ENCODE measurements at places on chromosomes 3 and 15.

DNA sequence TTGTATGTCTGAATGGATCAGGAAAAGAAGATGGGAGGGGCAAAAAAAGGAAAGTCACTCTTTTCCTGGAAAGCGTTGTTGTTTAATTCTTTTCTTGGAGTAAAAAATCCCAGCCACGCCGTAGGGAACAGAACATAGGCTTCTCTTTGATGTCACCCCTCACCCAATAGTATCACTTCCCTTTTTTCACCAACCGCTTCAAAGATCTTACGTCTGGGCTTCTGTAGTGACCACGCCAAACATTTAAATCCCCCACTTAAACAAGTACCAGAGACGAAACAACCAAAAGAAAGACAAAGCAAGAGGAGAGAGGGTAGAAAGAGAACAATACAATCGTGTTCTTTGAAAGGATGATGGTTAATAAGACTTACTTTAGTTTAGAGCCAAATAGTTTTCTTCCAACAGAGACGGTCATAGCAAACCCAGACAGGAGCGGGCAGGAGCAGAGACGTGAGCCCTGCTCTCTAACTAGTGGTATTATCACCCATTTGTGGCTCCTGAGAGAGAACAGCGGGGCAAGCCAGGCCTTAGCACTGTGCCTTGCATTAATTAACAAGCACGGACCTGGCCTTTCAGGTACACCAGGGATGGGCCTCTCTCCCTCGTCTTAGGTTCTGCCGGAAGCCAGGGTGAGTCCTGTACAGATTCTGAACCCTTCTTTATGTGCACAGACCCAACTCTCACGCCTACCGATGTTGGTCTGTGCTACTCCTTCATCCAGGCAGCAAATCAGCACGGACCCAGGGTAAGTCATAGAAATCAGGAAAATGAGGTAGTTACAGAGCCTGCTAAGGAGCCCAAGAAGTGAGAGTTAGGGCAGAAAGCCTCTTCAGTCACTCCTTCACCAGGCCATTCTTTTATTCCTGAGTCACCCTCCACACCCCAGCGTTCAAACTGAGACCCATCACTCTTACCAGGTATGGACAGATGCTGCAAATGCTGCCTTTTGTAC lies 28.2 kb upstream of the BCL6 start:
- no peak for DNase-seq

GRCh38 chr3:24963762-24964625 lies 464.1 kb upstream of the RARB start:
- peak; percentile 28 for DNase-seq

DNA sequence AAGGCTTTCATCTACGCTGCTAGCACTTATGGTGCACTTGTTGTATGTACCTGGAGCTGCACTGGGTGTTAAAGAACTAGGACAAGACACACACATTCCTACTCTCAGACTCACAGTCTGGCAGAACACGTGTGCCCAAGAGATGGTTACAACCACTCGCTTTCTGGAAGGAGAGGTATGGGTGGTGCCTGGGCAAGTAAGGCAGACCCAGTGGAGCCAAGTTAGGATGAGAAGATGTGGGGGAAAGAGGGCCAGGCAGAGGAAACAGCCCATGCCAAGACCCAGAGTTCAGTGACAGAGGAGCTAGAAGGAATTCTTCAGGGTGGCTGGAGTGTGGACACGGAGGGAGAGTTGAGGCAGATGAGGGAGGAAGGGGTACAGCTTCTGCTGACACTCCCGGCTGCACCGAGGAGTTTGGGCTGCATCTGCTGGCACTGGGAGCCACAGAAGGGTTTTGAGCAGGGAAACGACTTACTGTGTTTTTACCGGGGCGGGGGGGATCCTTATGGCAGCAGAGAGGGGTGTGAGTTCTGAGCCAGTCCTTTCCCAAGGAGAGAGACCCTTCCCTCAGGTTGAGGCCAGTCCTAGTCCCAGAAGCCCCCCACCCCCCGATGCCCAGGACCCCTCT lies 59.0 kb downstream of the GRIP2 start:
- DNase-seq = no peak

DNA sequence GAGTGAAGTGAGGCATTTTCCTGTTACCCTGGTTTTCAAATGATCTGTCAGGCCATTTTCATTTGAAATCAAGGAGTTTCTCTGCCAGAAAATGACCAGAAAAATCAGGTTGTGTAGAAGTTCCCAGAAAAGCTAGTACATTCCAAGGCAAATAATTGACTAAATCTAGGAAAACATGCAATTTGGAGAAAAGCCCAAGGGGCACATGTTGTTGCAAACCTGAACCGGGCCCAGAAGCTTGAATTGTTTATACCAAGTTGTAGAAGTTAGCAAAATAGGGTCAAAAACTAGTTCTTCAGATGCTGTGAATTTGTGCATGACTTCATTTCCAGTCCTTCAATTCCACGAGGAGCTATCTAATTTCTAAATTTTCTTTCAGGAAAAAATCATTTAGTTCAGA lies 31.0 kb downstream of the TRIM42 start:
- no peak for DNase-seq

DNA sequence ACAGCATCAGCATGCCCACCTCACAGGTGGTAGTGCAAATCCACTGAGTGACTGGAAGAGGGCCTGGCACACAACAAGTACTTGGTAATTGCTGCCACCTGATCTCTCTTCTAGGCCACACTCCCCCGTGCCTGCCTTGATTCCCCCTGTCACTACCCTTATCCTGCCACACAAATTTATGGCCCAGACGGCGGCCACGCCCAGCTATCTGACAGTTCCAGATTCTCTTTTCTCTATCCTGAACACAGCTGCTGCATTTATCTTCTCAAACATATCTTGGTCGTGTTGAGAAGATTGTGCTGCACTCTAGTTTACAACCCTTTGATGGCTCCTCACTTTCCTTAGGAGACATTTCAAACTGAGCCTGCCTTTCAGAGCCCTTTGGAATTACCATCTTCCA lies 585.2 kb downstream of the NTRK3 start:
- DNase-seq = no peak

GRCh38 chr15:66777054-66777453 lies 75.0 kb downstream of the SMAD6 start:
- no peak for DNase-seq

DNA sequence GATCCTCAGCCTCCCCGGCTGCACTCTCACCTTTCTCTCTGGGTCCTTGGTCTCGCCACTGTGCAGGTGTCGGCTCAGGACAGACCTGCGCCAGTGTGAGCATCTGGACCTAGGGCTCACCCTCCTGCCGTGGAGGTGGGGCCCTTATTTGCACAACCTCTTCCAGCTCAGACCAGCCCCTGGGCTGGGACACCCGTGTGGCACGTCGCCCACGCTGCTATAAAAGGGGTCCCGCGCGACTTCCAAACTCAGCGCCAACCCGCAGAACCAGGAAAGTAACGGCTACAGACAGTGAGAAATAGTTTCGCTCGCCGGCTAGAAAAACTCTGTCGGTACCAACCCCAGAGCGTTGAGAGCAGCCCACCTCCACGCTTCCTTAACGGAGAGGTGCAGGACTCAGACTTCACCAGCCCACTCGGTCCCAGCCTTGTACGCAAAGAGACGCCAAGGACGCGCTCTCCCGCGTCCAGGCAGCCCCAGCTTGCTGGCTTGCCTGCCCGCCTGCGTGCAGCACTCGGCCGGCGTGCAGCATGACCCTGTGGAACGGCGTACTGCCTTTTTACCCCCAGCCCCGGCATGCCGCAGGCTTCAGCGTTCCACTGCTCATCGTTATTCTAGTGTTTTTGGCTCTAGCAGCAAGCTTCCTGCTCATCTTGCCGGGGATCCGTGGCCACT lies at the start of the genes DUOX2 and DUOXA2:
Gene DUOX2 (minus strand): TSS at position 97 of the 675 bp plus-strand sequence. CDS start 761 bp downstream, outside the sequence.
Gene DUOXA2 (plus strand): TSS at position 251 of the 675 bp plus-strand sequence. CDS start 280 bp downstream, at position 531.
- no peak for DNase-seq

DNA sequence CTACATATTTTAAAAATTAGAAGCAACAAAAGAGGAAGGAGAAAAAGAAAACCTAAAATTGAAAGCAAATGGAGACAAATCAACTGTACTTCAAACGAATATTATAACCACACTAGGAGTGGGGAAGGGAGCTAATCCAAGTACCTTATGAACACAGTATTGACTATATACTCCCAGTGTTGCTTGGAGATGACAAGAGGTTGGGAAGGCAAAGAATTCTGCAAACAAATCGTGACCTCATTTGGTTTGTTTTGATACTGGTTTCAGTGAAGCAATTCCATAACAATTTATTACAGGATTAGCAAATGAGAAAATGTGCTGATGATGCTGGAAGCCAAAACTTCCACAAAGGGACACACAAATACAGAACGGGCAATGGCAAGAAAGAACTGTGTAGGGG lies 268.1 kb downstream of the ULK4 start:
- no peak for DNase-seq

DNA sequence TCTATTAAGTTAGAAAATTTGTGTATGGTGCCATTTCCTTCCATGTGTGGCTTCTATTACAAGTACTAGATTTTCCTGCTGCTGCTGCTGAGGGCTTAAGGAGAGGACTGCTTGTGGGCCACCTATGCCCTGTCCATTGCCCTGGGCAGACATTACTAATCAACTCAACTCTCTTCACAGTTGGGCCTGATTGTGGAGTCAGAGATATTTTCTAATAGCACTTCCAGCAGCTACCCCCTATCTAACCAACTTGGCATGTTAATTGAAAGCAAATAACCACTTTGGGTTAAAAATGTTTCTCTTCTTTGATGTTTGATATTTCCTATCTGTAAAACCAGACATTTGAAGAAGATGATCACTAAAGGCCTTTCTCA lies 242.0 kb downstream of the EDEM1 start:
- DNase-seq = no peak

DNA sequence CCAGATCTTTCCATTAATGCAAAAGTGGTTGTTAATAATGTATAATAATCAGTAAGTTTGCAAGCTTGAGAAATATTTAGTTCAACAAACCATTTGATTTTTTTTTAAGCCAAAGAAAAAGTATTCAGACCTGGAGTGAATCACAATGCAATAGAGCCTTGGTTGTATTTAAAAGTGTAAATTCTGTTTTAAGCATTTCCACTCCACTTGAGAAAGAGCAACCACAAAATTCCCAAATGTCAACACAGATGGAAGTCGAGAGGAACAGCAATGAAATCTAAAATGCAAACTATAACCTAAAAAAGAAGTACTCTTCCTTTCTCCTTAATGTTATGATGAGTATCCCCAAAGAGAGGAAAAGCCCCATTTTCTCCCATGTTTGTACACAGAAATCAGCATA lies 20.2 kb downstream of the GBE1 start:
- DNase-seq = no peak

DNA sequence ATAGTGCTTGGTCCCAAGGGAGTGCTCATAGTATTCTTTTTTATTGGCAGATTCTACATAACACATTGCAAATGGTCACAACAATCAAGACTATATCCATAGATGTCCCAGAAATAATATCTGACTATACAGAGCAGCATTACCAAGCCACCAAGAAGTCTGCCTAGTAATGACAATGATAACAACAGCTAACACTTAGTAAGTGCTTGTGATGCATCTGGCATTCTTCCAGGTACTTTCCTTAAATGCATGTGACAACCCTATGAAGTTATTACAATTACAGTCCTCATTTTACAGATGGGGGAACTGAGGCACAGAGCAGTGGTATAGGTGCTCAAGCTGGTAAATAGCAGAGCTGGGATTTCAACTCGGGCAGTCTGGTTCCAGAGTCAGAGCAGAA lies 49.6 kb upstream of the ICE2 start:
- no peak for DNase-seq

DNA sequence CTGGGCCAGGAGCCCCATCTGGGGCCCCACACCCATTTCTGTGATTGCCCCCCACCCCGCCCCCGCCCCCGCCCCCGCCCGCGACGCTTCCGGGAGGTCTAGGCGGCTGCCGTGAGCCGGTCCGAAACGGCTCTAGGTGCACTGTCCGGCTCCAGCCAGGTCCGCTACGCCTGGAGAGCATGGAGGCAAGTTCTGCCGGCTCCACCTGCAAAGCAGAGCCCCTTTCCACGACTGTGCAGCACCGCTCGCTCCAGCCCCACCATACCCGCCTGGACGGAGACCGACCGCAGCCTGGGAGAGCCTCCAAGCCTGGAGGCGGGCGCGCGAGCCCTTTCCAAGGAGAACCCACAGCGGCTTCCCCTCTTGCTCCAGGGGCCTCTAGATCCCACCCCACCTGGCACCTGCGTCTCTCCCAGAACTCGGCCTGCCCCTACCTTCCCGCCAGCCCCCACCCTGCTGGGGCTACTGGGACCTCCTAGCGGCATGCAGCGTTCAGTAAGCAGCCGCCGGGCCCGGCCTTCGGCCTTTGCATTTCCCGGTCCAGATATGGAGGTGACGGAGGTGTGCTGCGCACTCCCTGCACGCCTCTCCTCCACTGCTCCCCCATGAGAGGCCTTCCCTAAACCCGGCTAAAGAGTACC lies 66.2 kb downstream of the KLF13 start:
- DNase-seq = no peak

DNA sequence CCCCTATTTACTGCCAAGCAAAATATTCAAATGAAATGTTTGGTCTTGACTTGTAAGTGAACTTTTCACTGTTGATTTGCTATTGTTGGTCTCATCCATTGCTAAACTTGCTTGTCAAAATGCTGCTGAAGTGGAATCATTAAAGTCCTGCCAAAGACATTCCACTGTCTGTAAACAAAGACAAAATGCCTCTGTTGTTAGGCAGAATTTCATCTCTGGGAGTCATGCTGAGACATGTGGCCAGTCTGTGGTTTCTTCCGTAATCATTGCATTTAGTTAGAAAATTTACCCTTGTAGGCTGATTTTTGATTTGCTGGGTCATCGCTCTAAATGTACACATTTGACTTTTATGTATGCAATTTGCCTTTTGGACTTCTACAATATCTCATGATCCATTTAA lies 577.7 kb downstream of the MECOM start:
- no peak for DNase-seq
